ENCODE measurements at places on chromosomes 1 and 21.
A peak's percentile ranks its signal among the peaks of the same experiment; 100 is the strongest.

GRCh38 chr1:9128520-9129265 is at the start of gene GPR157:
Gene GPR157, minus strand, starts transcription at chr1:9129102. Its CDS starts 75 bp downstream, at chr1:9129027.
- H3K4me1 ChIP-seq = peaks cover 28% of the 10 kb centered on the region
- H3K4me3 ChIP-seq = peak within 1 kb of the TSS; percentile 86
- no peak within 1 kb of the TSS for H3K27ac ChIP-seq

DNA sequence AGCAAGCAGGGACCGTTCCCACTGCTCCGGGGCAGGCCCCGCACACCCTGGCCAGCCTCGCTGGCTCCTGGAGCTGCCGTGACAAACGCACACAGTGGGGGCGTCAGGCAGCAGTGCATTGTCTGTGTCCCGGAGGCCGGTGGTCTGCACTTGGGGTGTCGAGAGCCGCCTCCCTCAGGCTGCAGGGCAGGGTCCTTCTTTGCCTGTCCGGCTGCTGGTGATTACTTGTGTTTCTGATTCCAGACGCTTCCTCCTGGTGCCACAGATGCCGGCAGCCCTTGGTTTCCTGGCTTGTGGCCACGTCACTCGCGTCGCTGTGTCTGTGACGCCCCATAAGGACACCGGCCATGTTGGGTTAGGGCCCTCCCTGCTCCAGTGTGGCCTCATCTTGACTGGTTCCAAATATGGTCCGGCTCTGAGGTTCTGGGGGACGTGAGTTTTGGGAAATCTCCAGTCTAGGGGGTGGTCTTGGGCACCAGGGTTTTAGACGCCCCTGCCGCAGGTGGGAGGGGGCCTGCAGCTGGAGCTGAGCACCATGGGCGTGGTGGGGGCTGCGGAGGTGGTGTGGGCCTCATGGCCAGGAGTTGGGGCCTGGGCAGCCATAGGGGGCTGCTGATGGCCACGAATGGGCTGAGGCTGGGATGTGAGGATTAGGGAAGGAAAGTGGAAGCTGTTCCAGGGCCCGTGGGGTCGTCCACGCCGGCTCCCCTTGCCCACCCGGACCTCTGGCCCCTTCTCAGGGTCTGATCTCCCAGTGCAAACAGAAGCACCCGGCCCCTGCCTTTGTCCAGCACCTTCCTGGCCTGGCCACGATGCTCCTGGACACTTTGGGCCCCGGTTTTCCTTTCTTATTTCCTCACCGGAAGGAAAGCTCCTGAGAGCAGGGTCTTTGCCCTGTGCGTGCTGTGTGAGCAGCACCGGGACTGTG is 41.0 kb downstream of the SLX9 start:
- no peak for DNase-seq
- H3K4me3 ChIP-seq = no peak overlapping the region
- H3K36me3 ChIP-seq = no peaks in the 10 kb centered on the region
- no peaks in the 10 kb centered on the region for H3K4me1 ChIP-seq

DNA sequence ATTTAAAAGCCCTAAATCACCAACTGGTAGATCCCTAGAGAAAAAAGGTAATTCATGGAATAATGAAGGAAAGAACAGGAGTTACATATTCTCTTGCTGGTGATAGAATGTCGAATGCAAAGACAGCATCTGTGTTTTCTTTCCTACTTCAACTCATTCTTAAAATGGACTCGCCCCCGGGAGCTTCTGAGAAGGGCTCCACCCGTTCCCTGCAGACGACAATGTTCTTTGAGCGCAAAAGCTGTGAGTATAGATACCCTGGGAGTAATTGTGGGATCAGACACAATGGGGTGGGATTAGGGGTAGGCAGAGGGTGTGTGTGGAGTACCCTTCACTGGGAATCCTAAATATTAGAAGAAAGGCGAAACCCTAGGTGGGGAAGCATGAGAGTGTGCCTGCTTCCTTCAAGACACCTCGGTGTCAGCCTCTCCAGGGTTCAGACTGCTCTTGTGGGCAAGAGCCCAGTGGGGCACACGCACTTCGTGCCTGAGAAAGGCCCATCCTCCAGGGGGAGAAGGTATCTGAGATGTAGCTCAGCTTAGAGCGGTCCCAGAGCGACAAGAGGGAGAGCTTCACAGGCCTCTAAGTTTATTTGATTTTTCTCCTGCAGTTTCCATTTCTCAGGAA is 123.3 kb upstream of the DPYD start:
- no peak overlapping the region for H3K27ac ChIP-seq
- no peak for DNase-seq
- H3K36me3 ChIP-seq = no peaks in the 10 kb centered on the region
- peaks cover 23% of the 10 kb centered on the region for H3K4me1 ChIP-seq

DNA sequence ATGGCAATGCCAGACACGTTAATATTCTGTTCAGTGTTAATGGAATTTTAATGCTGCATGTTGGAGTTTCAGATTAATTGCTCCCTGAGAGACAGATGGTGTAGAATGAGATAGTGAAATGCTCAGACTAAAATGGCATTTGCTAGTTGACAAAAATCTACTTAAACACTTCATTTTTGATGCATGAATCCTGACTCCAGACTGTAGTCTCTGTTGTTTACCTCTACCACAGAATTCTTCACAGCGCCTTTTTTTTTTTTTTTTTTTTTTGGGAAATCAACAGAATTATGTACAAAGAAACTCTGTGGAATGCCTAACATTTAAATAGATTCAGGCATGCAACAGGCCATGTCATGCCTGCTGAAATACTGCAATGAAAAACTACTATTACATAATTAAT is 111.3 kb downstream of the PLPPR5 start:
- no peak for DNase-seq
- no peaks in the 10 kb centered on the region for H3K27me3 ChIP-seq
- peaks cover 5% of the 10 kb centered on the region for H3K4me1 ChIP-seq

GRCh38 chr1:73042403-73042802 is 760.1 kb upstream of the NEGR1 start:
- no peak for DNase-seq
- H3K27ac ChIP-seq = no peak overlapping the region
- H3K4me3 ChIP-seq = no peak overlapping the region
- no peaks in the 10 kb centered on the region for H3K27me3 ChIP-seq

Measured in activated naive CD8-positive, alpha-beta T cell treated with anti-CD3 and anti-CD28 coated beads for 36 hours (primary cell).